Stromal cell of bone marrow (primary cell): ENCODE measurements at places on chromosomes 5 and 9.

DNA sequence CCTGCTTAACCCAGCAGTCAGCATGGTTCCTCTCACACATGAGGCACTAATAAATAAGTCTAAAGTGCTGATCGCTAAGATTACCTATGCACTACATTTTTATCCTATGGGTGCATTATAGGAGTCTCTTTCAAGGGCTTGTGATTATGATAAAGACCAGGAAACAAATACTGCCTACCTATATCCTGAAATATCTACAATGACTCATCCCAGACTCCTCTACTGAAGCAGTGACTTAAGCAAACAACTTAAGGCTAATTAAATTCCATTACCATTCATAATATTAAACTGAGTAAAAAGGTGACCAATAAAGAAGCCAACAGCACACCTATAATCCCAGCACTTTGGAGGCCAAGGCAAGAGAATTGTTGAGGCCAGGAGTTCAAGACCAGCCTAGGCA lies 338.4 kb downstream of the DNAH5 start:
- no peak for DNase-seq

DNA sequence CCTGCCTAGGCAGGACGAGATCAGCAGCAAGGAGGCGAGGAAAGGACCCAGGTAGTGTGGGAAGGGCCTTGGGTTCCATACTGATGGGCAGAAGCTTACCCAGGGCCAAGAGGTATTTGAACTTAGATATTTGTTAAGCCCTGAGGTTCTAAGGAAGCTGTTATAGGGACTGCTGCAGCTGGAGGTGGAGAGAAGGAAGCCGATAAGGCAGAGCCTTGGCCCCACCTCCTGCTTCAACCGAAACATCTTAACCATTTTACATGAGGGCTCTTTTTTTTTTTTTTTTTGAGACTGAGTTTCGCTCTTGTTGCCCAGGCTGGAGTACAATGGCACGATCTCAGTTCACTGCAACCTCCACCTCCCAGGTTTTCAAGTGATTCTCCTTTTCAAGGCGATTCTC lies 8.6 kb upstream of the AQP3 start:
- DNase-seq: no peak

DNA sequence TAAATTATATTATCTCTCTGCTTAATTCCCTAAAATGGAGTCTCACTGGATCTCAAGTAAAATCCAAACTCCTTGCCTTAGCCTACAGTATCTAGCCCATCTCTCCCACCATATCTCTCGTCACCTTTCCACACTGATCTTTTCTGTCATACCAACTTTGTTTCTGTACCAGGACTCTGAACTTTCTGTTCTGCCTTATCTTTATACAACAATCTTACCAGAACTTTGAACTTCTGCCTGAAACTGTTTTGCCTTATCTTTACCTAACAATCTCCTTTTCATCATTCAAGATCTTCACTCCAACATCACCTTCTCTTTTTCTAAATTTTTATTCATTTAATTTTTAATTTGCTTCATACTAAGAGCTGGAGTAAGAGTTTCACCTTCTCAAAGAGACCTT lies 139.0 kb downstream of the CPLANE1 start:
- DNase-seq: no peak

DNA sequence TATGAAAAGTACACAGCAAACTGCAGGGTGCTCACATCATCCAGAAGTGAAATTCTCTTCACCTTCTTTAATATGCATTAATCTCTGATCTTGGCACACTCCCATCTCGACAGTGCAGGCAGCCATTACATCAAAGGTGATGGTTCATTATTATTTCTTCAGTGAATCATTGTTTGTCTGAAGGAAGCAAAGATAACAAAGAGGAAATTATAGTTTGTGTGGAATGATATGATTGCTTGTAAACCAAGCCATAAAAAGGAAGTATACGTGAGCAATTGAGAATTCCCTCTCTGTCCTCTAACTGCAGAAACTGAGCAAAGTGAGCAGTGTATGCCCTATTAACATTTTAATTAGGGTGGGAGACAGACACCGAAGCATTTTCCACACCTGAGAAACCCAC lies 171.6 kb upstream of the PPP1R2B start:
- no peak for DNase-seq

- DNase-seq: no peak
Measured at GRCh38 chr5:177605078-177605477, 5.1 kb downstream of the B4GALT7 start.

DNA sequence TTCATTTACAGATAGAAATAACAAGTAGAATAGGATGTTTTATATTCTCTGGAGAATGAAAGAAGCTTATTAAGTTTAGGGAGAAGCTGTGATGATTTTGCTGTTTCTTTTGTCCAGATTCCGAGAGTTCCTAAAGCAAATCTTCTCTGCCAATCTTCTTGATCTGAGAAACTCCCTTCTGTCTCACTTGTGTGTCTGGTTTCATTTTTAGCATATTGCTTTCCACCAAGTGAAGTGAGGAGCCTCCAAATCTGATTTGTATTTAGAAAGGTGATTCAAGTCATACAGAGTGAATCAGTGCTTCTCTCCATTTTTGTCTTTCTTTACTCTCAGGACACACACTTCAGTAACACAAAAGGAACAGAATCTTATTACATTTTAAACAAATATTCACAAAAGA lies 48.4 kb downstream of the STX17 start:
- no peak for DNase-seq

GRCh38 chr9:128101690-128102089 lies 25.8 kb downstream of the PTGES2 start:
- DNase-seq: no peak

DNA sequence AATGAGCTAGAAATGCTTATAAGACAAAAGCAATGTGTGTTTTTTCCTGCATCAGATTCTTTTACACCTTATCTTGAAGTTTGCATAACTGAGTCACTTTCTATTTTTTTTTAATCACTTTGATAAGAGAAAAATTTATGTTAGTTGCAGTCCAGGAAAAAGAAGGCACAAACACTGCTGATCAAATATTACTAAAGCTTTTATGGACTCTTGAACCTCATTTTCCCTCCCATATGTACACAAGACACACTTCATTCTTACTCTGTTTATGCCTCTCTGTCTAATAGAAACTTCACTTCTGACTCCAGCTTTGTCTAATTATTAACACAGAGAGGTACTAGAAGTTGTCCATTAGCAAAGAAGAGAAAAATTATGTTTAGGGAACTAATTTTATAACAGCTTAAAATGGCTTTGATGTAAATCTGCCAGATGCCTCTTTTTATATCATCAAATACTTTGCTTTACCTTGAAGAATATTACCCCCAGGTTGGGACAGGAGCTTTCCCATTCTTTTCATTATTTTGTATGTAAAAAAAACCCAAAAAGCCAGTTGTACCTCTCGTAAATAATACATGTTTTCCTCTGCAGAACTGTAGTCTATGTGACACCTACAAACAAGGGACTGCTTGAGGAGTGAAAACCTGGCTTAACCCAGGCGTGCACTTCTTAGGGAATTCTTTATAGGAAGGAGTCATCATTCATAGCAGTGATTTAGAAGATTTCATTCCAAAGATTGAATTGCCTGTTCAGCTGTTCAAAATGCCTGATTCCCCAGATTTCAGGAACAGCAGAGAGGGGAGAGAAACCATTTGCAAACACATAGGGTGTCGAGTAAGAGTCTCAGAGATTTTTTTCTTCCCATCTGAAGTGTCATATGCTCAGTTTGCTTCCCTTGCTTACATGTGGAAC lies 72.6 kb downstream of the DAPK1 start:
- no peak for DNase-seq

DNA sequence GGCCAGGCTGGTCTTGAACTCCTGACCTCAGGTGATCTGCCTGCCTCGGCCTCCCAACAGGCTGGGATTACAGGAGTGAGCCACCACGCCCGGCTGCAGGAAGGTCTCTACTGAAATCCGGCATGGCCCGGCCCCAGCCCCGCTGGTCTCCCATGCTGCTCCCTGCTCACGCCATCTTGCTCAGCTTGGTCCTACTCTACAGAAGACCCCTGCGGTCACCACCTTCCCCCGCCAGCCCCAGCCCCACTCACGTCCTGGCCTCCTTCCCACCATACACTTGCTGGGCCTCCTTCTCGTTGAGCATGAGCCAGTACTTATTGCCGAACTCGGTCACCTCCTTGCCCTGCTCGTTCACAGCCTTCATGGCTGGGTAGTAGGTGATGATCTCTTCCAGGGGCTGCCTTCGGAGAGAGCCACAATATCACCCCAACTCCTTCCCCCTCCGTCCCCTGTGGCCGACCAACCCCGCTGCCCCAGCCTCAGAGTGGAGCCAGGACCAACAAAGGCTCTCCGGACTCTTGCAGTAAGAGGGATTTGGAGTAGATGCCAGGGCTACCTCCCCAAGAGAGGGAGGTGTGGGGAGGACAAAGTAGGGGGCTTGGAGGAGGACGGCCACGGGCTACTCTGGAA lies 4.0 kb downstream of the PTGES2 start:
- DNase-seq: no peak

DNA sequence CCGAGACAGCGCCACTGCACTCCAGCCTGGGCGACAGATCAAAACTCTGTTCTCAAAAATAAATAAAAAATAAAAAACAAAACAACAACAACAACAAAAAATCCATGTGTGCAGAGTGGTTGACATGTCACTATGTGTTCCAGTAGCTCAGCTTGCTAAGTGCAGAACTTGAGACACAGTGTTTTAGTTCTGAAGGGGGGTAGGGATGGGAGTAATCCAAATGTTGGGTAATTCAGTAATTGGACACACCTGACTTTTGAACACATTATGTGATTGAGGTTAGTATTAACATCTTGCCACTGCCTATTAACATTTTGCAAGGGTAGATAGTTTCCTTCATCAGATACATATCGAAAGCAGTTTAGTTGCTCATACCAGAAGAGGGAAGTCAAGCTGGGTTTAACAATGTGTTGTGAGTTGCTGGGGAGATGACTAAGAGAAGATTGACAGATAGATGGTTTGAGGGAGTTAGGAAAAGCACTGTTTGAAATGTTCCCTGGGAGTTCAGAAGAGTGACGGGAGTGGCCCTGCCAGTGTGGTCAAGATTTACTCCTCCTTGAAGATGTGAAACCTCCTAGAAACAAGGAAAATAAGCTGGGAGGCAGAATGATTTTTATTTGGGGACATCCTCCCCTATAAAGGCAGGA lies 928 bp downstream of the HACD4 start:
- peak; percentile 43 for DNase-seq

DNA sequence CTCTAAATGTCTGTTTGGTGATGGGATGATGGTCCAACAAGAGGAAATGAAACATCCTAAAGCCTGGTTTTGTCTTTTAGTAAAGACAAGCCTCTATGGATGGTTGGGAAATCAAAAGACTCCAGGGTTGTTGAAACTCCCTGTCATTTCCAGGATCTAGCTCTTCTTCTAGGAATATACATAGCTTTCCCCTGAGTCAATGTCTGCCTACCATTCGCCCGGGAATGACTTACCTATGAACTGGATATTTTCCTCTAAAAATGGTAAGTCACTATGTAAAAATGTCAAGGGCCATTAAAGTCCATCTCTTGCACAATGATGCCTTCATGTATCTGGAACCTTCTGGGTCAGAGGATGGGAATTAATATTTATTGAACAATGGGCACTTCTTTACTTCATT lies 11.1 kb upstream of the KIF12 start:
- DNase-seq: no peak

- no peak for DNase-seq
Measured at GRCh38 chr5:43033841-43034590, 6.1 kb downstream of the ANXA2R start.

GRCh38 chr5:92494508-92494907 lies 1086.5 kb downstream of the NR2F1-AS1 start:
- DNase-seq: no peak

GRCh38 chr9:72476617-72477437 lies 44.6 kb upstream of the TMC1 start:
- no peak for DNase-seq

DNA sequence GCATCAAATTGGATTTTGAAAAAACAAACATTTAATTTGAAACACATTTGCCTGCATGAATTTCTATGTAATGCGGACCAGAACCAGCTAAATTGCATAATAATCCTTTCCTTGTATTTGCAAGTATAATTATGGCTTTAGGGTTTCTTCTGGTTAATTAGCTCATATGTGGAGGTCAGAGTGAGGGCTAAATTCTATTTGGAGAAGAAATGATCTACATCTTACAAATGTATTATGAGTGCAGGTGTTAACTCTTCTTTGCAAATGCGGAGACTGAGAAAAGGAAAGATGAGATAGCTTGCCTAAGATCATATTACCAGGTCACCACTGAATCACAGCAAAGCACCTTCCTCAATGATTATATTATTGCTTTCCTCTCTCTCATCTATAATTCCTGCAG lies 194.7 kb downstream of the CDH9 start:
- DNase-seq: no peak

- DNase-seq: no peak
Measured at GRCh38 chr9:14992516-14992915, 82.3 kb upstream of the FREM1 start.
